ENCODE measurements at places on chromosomes 11 and 22. TPM values are rescaled to one million over a fixed set of nuclear protein-coding genes. Genes with fewer than 3 reads are reported as not detected.

Gene BARX2
- not detected for total RNA-seq

Gene APOBEC3B
- 0.22 TPM for total RNA-seq

Gene TMEM121B
- total RNA-seq = under 0.01 TPM

Gene C22orf31
- not detected for total RNA-seq

Gene LRRN4CL
- total RNA-seq = 0.43 TPM

Gene LDHAL6A
- not detected for total RNA-seq

Measured in dermis lymphatic vessel endothelial cell (primary cell).